ENCODE measurements at places on chromosomes 5 and 9.

- DNase-seq, result no peak
Observed at GRCh38 chr9:107780960-107781359, 291.4 kb upstream of the KLF4 start.

DNA sequence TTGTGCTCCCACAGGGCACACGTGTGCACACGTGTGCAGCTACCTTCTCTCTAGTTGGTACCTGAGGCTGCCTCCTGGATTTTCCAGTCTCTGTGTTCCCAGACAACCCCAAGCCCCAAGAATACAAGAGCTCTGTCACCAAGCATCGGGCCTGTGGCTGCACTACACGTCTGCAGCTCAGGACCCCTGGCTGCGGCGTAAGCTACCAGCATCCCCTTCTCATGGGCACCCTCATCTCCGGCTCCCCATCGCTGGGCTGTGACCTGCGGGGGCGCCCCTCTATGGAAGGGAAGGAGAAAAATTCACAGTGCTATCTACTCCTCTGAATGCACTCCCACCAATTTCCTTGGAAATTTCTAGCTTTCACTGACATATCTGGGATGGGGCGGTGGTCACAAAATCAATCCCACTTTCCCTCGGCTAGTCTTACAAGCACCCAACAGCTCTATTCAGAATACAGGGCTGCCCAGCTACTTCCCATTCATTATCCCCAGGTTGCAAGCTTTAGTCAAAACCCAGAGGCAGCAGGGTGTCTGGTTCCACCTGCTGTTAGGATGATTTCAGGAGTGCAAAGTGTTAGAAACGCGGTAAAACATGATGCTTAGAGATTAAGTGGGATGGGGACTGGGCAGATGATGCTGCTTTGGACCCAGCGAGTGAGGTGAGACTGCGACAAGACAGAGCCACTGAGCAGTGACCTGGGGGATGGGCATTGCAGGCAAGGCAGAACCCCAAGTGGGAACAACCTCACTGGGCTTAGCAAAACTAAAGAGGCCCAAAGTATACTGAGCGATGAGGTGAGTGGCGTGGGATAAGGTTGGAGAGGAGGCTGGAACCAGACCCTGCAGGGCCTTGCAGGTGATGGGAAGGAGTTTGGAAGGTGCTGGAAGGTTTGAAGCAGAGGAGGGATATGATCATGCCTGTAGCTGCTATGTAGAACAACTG lies 121.7 kb downstream of the KCNIP1 start:
- DNase-seq, result no peak

GRCh38 chr9:10003047-10003446 lies 609.8 kb downstream of the PTPRD start:
- DNase-seq, result no peak

- DNase-seq, result no peak
Observed at GRCh38 chr5:81639556-81639955, 111.3 kb downstream of the SSBP2 start.

GRCh38 chr9:108913391-108913790 lies 20.5 kb downstream of the ELP1 start:
- no peak for DNase-seq

DNA sequence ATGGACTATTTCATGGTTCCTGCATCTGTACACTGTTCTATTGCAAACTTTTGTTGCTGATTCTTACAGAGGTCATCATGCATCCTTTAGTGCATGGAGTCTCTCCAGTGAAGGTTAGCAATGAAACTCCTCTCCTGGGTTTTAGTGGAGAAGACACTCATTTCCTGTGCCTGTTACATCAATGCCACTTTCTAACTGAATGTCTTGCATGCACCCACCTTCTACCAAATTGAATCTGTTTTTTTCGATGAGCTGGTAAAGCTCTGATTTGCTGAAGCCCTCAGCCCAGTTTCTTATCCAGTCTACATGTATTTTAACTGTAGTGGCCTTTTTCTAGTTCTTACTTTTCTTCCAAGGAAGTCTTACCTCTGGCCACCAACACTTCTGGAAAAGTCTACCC lies 591.8 kb upstream of the ADAMTS16 start:
- no peak for DNase-seq

- DNase-seq, result no peak
Observed at GRCh38 chr5:142677198-142677597, 8.7 kb downstream of the FGF1 start.

DNA sequence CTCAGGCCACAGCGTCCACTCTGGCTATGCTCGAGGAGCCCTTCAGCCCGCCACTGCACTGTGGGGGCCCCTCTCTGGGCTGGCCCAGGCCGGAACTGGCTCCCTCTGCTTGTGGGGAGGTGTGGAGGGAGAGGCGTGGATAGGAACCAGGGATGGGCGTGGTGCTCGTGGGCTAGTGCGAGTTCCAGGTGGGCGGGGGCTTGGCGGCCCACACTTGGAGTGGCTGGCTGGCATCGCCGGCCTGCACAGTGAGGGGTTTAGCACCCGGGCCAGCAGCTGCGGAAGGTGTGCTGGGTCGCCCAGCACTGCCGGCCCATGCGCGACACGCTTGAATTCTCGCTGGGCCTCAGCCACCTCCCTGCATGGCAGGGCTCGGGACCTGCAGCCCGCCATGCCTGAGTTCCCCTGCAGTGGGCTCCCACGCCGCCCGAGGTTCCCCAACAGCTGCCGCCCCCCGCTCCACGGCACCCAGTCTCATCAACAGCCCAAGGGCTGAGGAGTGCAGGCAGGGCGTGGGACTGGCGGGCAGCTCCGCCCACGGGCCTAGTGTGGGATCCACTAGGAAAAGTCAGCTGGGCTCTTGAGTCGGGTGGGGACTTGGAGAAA lies 103.8 kb downstream of the YTHDC2 start:
- no peak for DNase-seq

DNA sequence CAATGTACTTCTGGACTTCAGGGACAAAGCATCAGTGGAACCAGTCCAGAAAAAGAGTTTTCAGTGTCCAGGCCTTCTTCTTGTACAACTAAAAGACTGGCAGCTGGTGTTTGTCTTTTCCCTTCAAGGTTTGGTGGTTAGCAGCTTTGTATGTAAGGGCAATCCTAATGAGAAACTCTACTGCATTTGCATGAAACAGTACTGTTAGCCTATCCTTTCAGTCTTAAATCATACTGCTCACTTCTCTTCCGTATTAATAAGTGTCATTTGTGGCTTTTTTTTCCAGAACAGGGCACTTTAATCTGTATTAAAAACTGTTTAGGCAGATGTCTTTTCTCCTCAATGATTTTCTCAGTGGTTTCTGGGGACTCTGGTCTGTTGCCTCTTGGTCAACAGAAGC lies 48.9 kb downstream of the FAM174A start:
- DNase-seq, result no peak

- no peak for DNase-seq
Observed at GRCh38 chr9:101693546-101694336, 44.7 kb downstream of the GRIN3A start.

DNA sequence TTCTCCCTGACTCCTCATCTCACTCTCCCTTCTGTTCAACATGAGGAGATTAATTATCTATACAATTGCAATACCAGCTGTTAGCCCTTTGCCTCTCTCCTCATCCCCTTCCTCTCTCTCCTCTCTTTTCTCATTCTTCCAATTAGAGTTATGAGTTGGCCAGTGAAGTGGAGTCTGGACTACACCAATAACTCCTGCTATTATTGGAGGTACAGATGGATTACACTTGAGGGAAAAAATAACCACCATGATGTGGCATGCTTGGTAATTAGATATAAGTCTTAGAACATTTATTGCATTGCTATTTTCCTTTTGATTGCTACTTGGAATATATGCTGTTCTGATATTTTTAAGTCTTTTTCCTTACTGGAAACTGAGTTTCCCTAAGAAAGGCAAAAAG lies 159.2 kb downstream of the FRMD3 start:
- no peak for DNase-seq

DNA sequence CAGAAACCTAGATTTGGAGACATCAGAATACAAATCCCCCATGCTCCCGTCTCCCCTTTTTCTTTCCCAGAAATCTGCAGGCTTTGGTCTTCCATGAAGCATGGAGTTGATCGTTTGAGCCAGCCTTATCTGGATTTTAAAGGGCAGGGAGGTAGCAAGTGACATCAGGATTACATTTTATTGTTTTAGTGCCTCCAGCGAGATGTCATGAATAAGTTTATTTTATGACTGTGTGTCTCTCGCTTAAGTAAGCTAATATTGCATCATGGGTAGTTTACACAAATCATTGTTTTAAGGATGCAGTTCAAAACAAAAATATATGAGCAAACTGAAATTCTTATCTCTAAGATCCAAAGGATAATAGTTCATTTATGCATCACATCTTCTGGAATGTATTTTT lies 50.7 kb upstream of the TNFSF8 start:
- DNase-seq, result peak; percentile 26

DNA sequence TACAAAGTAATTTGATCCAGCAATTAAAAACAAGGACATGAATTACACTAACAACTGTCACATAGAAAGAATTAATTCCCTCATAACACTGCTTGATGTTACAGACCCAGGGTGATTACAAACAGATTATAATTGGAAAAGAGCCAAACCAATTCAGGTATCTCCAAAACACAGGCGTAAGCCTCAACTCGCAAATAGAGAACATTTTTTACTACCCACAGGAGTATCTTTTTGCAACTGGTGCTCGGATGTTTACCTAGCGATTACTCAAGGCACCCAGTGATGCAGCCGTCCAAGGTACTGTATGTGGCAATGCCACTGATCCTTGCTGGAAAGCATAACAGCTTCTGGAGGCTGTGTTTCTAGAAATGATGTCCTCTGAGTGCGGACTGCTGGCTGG lies 386.1 kb upstream of the KIF2A start:
- no peak for DNase-seq

- DNase-seq, result no peak
Observed at GRCh38 chr5:16234598-16234997, 55.0 kb upstream of the MARCHF11 start.

DNA sequence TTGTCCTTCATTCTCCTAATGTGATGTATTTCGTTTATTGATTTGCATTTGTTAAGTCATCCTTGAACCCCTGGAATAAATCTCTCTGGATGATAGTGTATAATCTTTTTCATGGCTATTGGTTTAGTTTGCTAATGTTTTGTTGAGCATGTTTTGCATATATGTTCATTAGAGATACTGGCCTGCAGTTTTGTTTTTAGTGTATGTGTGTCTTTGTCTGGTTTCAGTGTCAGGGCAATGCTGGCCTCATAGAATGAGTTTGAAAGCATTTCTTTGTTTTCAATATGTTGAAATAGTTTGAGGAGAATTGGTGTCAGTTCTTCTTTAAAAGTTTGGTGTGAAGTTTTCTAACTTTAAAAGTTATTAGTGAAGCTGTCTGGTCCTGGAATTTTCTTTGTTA lies 149.6 kb upstream of the ATP10B start:
- no peak for DNase-seq

DNA sequence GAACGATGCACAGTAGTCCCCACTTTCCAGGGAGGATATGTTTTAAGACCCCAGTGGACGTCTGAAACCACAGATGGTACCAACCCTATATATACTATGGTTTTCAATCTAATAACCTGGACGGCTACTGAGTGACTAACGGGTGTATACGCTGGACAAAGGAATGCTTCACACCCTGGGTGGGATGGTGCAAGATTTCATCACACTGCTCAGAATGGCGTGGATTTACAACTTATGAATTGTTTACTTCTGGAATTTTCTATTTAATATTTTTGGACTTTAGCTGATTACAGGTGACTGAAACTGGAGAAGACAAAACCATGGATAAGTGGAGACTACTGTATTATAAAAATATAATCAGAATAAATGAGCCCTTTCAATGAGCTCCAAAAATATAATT lies 147.6 kb upstream of the TRIM32 start:
- DNase-seq, result no peak

GRCh38 chr9:34690983-34691935 lies at the start of gene CCL19:
CCL19 (minus strand) TSS chr9:34691276; CDS start chr9:34691139, 137 bp downstream.
- no peak for DNase-seq

- DNase-seq, result peak; percentile 79
Observed at GRCh38 chr9:27154908-27155307, 45.9 kb downstream of the TEK start.

- DNase-seq, result no peak
Observed at GRCh38 chr9:132756214-132756845, 86.1 kb downstream of the GTF3C4 start.

DNA sequence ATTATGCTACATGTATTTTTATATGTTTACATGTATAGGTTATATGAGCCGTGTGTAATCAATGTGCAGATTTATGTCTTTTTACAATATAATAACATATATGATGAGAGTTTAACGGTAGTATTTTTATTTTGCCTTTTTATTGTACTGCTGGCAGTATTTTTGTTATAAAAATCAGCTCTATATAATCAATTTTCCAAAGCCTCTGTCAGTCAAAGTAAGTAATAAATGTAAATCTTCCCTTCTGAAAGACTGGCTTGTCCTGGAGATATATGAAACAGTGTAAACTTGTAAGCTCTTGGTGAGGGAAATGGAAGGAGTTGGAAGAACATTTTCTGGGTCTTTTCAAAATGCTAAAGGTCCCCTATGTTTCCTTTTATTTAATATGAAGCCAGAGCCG lies 173.8 kb downstream of the SSBP2 start:
- DNase-seq, result no peak

GRCh38 chr5:17094830-17095229 lies 122.6 kb upstream of the BASP1 start:
- DNase-seq, result no peak

DNA sequence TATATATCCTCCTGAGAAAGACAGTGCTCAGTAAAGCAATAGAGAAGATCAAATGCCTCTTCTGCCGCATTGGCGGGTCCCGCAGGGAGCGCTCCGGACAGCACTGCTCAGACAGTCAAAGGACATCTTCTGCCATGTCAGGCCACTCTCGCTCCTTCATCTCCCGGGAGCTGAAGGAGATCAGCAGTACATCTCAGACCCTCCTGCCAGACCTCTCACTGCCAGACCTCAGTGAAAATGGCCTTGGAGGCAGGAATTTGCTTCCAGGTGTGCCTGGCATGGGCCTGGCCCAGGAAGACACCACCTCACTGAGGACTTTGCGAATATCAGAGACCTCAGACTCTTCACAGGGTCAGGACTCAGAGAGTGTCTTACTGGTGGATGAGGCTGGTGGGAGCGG lies 12.2 kb downstream of the PTGER4 start:
- DNase-seq, result no peak

DNA sequence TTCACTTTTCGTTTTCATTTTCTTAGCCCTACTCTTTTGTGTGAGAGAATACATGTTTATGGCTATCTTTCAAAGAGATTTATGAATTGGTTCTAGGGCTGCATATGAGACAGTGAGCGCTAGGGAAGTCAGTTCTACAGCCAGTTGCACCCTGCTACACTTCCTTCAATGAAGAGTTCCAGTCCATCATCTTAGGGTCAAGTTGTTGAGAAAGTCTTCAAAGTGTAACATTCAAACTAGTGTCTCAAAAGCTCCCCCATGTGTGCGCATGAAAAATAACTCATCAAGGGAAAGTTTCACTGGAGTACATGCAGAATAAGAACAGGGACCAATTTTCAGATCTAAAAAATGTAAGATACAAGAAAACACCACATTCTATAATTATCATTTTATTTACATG lies 317.2 kb downstream of the DEPDC1B start:
- peak; percentile 31 for DNase-seq

DNA sequence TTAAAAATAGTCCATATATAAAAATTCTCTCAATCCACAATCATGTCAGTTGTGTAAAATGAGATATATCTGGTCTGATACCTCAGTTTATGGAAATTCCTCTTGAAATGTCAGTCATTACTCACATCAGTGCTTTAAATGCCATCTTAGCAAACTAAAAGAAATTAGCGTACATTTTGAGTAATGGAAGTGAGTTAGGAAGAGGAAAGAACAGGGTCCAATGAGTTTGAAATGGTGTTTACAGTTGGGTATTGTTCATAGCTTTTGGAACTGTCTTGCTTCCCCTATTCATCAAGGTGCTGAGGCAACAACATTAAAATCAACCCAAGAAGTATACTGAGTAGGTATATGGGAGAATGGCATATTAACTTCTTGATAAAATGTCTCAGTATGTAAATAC lies 8.7 kb upstream of the MTX3 start:
- DNase-seq, result no peak
